ENCODE measurements at places on chromosomes 11 and 22. TPM values are rescaled to one million over a fixed set of nuclear protein-coding genes. Genes with fewer than 3 reads are reported as not detected.

- no peaks in the 10 kb centered on the region for H3K27me3 ChIP-seq
- H3K4me1 ChIP-seq, result no peaks in the 10 kb centered on the region
- H3K36me3 ChIP-seq, result no peaks in the 10 kb centered on the region
- no peak overlapping the region for H3K27ac ChIP-seq
Observed at GRCh38 chr11:132770829-132771530, 761.3 kb downstream of the OPCML start.

- H3K4me1 ChIP-seq, result no peaks in the 10 kb centered on the region
- no peak for DNase-seq
- no peak overlapping the region for H3K27ac ChIP-seq
- H3K27me3 ChIP-seq, result no peaks in the 10 kb centered on the region
- no peak overlapping the region for H3K4me3 ChIP-seq
Observed at GRCh38 chr22:44837481-44837880, 85.1 kb downstream of the ARHGAP8 start.

DNA sequence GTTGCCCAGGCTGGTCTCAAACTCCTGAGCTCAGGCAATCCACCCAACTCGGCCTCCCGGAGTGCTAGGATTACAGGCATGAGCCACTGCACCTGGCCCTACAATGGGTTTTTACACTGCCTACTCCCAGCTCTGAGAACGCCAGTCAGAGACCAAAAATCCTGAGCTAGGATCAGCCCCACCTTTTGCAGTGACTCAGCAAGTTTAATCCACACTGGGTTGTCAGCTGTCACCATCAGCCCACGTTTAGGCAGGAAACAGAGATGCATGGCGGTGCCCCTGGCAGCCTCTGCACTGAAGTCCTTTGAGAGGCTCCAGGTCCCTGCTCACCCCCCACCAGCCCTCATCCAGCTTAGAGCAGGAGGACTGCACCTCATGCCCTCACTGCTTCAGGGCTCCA is 117.6 kb downstream of the ARHGAP8 start:
- H3K36me3 ChIP-seq, result no peaks in the 10 kb centered on the region
- no peak for DNase-seq
- no peaks in the 10 kb centered on the region for H3K4me1 ChIP-seq
- H3K27me3 ChIP-seq, result no peaks in the 10 kb centered on the region
- H3K4me3 ChIP-seq, result no peak overlapping the region

DNA sequence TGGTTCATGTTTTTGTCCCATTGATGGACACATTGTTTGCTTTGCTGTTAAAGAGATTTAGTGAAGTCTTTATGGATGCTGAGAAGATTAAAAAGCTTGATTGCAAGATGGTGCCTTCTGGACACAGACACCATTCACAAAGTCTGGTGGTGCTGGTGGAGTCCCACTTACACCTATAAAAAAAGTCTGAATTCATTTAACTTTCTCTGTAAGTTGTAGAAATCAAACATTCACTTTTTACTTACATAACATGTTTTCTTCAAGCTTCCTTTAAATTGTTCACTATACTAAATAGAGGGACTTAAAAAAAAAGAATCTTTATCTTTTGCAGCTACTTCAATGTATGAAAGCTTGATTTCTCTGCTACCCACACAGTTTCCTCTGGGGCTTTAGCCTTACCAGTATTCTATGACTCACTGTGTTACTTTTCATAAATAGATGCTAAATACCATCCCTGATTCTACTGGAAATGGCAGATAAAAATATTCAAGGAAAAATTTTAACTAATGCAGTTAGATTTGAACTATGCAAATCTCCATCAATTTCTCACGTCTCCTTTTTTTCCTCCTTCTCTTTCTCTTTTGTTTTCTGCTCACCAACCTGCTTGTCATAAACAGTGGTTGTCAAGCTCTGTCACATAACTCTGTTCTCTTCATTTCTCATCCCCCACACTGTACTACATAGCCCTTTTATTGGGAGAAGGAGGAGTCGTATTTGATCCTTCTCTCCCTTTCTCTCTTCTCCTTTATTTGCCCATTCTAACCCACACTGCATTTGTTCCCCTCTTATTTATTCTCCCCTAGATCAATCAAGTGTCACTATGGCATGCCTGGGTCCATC is 89.7 kb downstream of the FAM76B start:
- H3K27me3 ChIP-seq, result no peaks in the 10 kb centered on the region
- no peaks in the 10 kb centered on the region for H3K36me3 ChIP-seq
- no peaks in the 10 kb centered on the region for H3K4me1 ChIP-seq
- peak overlapping the region; percentile 45 for H3K27ac ChIP-seq
- H3K4me3 ChIP-seq, result no peak overlapping the region

DNA sequence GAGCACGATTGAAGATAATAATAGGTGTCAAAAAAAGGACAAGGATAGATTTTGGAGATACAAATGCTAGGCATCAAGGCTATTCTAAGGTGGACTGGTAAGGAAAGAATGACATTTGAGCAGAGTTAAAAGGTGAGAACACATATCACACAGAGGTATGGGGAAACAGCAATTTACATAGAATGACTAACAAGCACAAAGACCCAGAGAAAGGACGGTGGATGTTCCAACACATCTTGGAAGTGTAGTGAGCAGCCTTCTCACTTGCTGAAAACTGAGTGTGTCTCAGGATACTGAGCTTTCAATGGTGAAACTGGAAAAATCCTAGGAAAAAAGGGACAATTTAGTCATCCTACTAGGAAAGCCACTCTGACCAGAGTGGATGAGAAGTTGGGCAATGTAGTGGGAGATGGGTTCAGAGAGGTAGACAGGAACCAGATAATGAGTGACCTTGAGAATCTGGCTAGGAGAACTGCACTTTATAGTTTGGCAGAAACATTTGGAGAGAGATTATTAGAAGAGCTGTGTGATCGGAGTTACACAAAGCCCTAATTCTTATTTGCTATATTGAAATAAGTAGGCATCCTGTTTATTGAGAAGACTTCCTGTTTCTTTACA is 706.0 kb downstream of the KCNA4 start:
- H3K27ac ChIP-seq, result peak overlapping the region; percentile 65
- DNase-seq, result no peak
- no peak overlapping the region for H3K4me3 ChIP-seq
- no peaks in the 10 kb centered on the region for H3K27me3 ChIP-seq

- DNase-seq, result no peak
- no peak overlapping the region for H3K27ac ChIP-seq
Observed at GRCh38 chr11:33412241-33412640, 155.1 kb downstream of the HIPK3 start.

- H3K36me3 ChIP-seq, result no peaks in the 10 kb centered on the region
- no peaks in the 10 kb centered on the region for H3K27me3 ChIP-seq
- peaks cover 12% of the 10 kb centered on the region for H3K4me1 ChIP-seq
- no peak overlapping the region for H3K27ac ChIP-seq
Observed at GRCh38 chr22:20297414-20298109, 22.3 kb downstream of the DGCR6L start.

DNA sequence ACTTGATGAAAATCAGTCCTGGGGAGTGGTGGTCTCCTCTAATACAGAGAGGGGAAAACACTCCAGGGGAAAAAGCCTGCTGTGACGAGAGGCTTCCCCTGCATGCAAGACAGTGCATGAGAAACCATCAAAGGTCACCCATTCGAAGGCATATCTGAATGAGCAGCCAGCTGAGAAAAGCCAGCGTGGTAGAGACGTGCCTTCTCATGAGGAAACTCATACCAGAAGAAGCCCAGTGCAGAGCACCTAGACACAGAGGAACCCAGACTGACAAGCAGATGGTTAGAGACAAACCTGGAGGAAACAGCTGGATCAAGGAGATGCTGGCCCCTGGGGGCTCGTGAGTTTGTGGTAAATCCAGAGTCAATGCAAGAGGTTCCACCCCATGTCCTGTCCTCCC is 534.8 kb downstream of the BRD1 start:
- H3K36me3 ChIP-seq, result no peaks in the 10 kb centered on the region
- no peak overlapping the region for H3K27ac ChIP-seq
- no peaks in the 10 kb centered on the region for H3K27me3 ChIP-seq

DNA sequence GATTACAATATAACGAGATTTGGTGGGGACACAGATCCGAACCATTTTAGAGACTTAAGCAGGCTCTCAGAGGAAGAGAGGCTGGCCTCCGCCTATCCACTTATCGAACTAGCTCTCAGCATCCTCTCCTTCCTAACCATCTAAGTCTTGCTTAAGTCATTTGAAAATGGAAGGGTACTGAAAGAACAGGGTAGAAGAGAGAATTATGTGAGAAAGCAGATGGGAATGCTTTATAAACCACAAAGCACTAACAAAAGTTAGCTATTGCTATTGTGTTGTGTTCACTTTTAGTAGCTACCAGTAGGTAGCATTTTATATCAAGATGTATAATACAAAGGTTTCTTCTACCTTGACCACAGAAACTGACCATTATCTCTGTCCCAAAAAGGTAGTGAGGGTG is 153.4 kb upstream of the CADM1 start:
- peaks cover 5% of the 10 kb centered on the region for H3K27me3 ChIP-seq
- H3K4me1 ChIP-seq, result peaks cover 8% of the 10 kb centered on the region
- no peak overlapping the region for H3K27ac ChIP-seq
- no peaks in the 10 kb centered on the region for H3K36me3 ChIP-seq
- no peak overlapping the region for H3K4me3 ChIP-seq
- DNase-seq, result no peak

DNA sequence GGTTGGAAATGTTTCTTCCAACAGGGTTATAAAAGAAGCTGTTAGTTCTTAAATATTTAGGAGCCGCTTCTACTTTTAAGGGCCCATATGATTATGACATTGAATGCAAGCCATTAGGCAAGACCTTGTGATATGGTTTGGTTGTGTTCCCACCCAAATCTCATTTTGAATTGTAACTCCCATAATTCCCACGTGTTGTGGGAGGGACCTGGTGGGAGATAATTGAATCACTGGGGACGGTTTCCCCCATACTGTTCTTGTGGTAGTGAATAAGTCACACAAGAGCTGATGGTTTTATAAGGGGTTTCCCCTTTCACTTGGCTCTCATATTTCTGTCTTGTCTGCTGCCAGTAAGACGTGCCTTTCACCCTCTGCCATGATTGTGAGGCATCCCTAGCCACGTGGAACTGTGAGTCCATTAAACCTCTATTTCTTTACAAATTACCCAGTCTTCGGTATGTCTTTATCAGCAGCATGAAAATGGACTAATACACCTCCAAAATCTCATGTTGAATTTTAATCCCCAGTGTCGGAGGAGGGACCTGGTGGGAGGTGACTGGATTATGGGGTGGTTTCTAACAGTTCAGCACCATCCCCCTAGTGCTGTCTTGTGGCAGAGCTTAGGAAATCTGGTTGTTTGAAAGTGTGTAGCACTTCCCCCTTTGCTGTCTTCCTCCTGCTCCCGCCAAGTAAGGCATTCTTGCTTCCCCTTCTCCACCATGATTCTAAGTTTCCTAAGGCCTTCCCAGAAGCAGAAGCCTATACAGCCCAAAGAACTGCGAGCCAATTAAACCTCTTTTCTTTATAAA is 4.3 kb downstream of the CD59 start:
- peaks cover 2% of the 10 kb centered on the region for H3K36me3 ChIP-seq
- H3K4me1 ChIP-seq, result no peaks in the 10 kb centered on the region
- no peak overlapping the region for H3K4me3 ChIP-seq

- DNase-seq, result no peak
- peak overlapping the region; percentile 58 for H3K27ac ChIP-seq
- peaks cover 12% of the 10 kb centered on the region for H3K4me1 ChIP-seq
- H3K4me3 ChIP-seq, result no peak overlapping the region
Observed at GRCh38 chr11:118898400-118899295, 15.0 kb downstream of the CXCR5 start.

DNA sequence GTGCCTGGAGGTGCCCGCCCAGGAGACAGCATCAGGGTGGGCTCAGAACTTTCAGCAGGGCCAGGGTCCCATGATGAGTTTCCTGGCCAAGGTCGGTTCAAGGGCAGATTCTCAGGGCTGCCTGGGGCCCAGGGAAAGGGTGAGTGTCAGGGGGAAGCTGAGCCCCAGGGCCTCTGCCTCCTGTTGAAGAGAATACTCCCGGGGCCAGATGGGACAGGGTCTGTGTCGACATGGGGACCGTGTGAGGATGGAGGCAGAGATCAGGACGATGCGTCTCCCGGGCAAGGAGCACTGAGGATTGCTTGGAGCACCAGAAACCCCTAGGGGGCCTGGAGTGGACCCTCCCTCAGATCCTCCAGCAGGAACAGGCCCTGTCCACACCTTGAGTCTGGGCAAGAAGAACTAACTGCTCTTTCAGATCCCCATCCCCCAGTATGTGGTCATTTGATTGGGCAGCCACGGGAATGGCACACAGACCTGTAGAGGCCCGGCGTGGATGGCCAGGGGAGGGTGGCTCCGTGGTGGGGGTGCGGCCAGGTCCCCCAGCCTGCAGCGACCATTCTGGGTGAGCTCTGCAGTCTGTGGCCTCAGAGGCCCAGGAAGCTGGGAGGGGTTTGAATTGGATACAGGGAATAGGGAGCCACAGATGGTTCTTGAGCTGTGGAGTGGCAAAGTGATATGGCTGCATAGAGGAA is 1078.7 kb downstream of the BRD1 start:
- peak; percentile 50 for DNase-seq
- no peak overlapping the region for H3K27ac ChIP-seq
- H3K36me3 ChIP-seq, result peaks cover 13% of the 10 kb centered on the region
- no peak overlapping the region for H3K4me3 ChIP-seq
- H3K27me3 ChIP-seq, result no peaks in the 10 kb centered on the region
- H3K4me1 ChIP-seq, result no peaks in the 10 kb centered on the region

DNA sequence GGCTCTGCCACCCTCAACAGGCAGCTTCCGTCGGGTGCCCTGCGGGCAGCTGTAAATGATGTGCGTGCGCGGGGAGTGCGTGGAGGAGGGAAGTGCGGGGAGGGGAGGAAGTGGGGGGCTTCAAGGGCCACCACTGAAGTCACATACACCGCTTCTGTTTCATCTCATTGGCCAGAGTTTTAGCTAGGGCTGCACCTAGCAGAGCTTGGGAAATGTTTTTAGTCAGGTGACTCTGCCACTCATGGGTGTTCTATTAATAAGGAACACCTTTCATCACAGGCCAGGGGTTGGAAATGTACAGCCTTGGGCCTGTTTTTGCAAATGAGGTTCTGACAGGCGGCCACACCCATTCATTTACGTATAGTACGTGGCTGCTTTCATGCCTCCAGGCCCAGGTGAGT is 14.6 kb downstream of the FAM118A start:
- peaks cover 40% of the 10 kb centered on the region for H3K36me3 ChIP-seq
- no peaks in the 10 kb centered on the region for H3K27me3 ChIP-seq
- no peak for DNase-seq
- H3K27ac ChIP-seq, result no peak overlapping the region
- peaks cover 22% of the 10 kb centered on the region for H3K4me1 ChIP-seq

- no peak for DNase-seq
- peak overlapping the region; percentile 87 for H3K4me3 ChIP-seq
- peak overlapping the region; percentile 90 for H3K27ac ChIP-seq
- H3K27me3 ChIP-seq, result no peaks in the 10 kb centered on the region
Observed at GRCh38 chr11:76444065-76444383, 794 bp upstream of the EMSY start.

Gene ZNF214
- total RNA-seq, result not detected

Gene AP5B1
- total RNA-seq, result 31.8 TPM

Gene CHADL
- not detected for total RNA-seq

Gene NXPE1
- total RNA-seq, result not detected

Gene RFPL1
- total RNA-seq, result not detected

Gene ISX
- total RNA-seq, result not detected

Gene OR8D1
- total RNA-seq, result not detected

Gene MMP12
- total RNA-seq, result not detected

Gene OR5M10
- not detected for total RNA-seq

Gene MRGPRD
- not detected for total RNA-seq

Gene LRRC74B
- total RNA-seq, result 2.6 TPM

Gene LDHAL6A
- total RNA-seq, result not detected

Gene TLCD5
- 8.4 TPM for total RNA-seq
